AG08395 (cell line): ENCODE measurements at places on chromosomes 4 and X.

GRCh38 chrX:13520936-13521335 is 48.5 kb upstream of the EGFL6 start:
- peak; percentile 22 for DNase-seq

DNA sequence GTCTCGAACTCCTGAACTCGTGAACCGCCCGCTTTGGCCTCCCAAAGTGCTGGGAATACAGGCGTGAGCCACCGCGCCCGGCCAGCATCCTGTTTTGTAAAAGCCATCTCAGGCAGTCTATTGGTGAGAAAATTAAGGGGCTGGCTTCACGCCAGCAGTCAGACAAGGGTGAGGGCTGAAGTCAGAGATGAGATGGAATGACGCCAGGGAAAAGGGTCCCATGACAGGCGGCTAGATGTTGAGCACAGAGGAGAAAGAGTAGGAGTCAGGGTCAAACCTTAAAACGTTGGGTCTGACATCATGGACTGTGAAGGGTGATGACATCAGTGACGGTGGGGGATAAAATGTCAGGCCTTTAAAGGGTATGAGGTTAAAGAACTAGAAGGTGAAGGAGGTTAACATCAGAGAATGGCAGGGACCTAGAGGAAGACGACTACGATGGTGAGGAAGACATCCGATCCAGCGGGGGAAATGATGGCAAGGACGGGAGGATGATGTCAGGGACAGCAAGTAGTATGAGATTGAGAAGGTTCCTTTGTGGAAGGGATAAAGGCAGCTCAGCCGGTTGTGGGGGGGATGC is 504 bp upstream of the RBM3 start:
- DNase-seq: no peak

DNA sequence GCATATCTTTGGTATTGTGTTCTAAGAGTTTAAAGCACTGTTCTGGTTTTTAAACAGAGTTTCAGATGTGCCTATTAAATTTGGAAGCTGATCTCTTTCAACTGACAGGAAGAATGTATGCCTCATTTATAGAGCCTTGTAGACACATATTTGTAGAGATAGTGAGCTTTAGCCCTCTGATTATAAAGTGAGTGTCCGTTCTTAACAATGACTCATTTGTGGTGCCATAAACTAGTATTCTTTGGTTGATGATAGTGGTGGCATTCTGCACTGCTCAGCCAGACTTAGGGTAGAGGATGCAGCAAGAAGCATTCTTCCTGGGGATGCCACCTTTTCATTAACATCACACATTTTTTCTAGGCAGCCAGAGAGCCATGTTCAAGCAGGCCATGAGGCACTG is 121.7 kb downstream of the TLL1 start:
- no peak for DNase-seq

GRCh38 chr4:113697429-113697828 is 64.1 kb downstream of the CAMK2D start:
- DNase-seq: no peak

DNA sequence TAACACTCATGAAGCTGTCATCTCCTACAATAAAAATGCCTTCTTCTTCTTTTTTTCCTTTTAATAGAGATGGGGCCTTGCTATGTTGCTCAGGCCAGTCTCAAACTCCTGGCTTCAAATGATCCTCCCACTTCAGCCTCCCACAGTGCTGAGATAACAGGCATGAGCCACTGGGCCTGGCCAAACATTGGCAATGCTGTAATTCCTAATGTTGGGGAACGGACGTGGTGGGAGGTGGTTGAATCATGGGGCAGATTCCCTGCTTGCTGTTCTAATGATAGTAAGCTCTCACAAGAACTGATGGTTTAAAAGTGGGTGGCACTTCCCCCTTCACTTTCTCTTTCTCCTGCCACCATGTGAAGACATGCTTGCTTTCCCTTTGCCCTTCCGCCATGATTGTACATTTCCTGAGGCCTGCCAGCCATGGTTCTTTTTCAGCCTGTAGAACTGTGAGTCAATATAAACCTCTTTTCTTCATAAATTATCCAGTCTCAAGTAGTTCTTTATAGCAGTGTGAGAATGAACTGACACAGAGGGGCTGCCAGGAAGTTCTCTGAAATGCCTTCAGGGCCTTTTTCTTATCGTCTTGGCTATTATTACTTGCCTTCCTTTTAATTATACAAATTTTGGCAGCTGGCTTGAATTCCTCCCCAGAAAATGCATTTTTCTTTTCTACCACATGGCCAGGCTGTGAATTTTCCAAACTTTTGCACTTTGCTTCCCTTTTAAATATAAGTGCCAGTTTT is 93.0 kb downstream of the CENPC start:
- no peak for DNase-seq

DNA sequence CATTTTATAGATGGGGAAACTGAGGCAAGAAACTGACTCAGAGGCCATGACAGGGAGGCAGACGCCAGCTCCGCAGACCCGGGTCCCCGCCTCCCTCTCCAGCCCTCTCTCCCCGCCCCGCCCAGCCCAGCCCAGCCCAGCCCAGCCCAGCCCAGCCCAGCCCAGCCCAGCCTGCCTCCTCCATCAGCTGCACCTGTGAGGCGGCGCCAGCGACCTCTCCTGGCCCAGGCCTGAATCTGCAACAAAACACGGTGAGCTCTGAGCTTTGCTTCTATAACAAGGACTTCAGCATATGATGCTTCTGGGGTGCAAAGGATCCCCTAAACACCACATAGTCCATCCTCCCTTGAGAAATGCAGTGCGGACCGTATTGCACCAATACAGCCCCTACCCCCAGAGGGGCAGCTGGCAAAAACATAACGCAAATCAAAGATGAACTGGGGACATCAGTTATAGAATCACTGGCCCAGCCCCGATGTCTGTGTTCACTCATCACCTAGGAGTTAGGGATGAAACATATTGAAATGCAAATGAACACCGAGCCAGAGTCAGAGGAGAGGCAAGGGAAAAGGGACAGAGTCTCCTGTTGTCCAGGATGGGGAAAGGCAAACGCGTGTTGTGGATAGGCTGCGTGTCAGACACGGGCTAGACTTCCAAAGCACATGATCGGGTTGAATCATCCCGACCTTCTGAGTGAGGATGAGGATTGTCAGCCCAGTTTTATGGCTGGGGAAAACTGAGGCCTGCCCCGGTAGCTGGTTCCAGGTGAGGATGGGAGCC is 216.1 kb upstream of the PSAPL1 start:
- DNase-seq: no peak

DNA sequence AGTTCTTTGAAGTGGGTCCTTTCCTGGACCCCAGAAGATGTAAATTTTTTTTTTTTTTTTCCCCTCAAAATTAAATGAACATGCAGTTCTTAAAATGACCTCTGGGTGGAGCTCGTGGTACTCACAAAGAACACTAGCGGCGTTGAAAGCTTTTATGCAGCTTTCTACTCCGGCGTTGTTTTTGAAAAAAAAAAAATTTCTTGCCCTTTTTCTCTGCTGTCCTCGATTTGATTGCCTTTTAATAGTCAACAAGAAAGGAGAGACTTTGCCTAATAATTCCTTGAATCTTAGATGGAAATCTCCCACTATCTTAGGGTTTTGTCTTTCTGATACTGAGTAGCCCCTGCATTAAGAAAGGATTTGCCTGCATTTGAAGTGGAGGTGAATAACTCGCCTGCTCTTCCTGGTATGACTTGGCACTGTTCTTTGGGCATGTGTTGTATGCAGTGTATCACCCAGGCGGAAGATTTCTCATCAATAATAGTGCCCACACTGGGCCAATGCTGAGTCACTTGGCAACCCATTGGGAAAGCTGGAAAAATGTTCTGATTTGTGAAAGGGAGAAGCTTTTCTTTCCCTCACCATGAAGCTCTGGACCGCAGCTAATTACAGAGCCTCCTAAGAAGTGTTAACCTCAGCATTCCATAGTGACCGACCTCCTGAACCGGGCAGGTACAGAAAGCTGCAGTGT is 104.0 kb downstream of the PHEX start:
- DNase-seq: peak; percentile 56

DNA sequence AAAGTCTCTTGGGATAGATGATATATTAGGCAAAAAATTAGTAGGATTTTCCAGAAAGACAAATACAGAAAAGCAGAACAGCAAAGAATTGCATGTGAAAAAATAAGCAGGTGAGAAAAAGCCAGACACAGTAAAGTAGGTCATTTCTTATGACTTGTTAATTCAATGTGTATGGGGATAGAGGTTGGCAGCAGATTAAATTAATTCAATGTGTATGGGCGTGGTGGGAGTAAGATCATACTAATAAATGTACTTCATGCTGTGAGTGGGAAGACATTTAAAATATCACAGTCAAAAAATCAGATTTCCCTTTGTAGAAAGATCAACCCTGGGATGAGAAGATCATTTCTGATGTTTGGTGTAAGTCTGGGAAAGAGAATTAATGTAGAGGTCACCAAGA is 1146.4 kb upstream of the INTU start:
- no peak for DNase-seq

DNA sequence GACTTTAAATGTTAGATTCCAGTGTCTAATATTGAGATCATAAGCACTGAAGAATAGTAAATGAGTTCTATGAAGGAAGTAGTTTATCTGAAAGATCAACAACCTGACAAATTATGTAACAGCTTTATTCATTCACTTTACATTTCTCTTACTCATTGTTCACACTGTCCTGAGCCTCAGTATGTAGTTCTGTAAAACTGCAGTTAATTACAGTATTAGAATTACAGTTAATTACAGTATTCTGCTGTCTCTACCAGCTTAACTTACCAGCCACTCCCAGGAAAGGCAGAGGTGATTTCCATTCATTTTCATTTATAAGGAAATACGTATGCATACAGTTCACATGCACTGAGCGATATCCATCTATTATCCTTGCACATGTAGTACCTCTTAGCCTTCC is 32.7 kb downstream of the NFKB1 start:
- DNase-seq: no peak

DNA sequence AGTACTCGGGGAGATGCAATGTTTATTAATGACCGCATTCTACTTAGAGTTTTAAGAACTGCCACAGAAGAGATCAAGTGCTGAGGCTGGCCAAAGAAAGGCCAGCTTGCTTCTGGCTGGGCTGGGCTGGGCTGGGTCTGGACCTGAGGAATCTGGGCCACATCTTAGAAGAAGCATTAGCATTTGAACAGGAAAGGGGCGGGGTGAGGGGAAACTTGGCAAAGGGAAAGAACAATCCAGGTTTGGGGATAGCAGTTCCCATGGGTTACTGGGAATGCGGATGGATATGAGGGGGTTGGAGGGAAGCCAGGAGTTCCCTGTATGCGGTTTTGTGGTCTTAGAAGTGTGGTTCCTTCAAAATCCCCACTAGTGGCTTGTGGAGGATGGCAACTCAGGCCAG is 83.3 kb downstream of the CLDN34 start:
- DNase-seq: no peak

DNA sequence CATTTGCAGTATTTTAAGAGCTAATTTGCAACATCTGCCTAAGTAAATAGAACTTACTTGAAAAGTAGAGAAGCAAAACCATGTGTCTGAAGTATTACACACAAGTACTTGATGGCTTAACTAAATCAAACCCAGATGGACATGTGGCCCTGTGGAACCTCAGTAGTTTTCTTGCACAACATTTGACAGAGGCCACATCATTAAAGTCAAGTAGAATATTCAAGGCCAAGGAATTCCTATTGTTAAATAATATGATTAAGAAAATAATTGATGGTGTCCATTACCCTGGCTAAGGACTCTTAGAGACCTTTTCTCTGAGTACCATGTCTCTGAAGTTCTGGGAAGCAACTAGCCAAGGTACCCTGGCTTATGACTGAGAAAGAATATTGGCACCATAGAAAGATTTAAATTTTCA is 135.4 kb upstream of the OTUD4 start:
- DNase-seq: peak; percentile 48

DNA sequence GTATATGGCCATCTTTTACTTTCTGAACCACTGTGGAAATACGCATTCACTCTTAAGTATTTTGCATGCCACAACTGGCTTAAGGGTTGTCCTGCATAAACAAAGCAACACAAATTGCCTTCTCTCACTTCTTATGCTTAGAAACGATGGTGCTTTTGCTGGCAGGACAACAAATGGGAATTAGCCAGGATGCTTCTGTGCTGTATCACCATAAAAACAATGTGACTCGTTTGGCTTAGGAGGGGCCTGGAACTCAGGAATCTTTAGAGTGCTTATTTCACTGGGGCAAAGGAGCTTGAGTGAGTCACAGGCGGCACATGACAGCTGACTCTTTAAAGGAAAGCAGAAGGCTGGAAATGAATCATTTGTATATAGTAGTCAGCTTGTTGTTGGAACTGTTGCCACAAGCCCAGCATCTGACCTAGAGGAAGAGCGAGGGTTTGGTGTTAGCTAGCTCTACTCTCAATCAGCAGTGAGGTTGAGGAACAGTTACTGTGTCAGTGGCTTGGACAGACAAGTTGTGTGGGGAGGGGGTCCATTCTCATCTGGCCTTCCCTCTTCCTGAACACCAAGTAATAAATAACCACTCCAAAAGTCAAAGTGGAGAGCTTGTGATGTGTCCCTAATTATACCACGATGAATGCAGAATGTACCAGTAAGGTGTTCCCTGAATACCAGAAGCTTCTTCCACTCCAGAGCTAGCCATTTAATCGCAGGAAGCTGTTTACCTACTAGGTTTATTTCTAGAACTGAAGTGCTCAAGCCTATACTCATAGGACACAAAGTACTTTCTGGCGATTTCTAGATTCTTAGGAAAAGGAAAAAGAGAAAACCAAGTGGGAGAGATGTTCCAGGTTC is 293.1 kb downstream of the CAMK2D start:
- peak; percentile 91 for DNase-seq

- no peak for DNase-seq
Observed at GRCh38 chr4:91087743-91088142, 960.5 kb downstream of the CCSER1 start.

DNA sequence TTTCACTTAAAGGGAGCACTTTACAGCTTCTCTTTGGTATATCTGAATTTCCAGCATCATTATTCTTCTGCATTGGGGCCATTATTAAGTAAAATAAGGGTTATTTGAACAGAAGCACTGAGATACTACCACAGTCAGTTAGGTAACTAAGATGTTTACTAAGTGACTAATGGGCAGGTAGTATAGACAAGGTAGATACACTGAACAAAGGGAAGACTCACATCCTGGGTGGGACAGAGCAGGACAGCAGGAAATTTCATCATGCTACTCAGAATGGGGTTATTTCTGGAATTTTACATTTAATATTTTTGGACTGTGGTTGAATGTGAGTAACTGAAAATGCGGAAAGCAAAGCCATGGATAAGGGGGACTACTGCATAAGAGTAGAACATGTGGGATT is 316.0 kb downstream of the CCSER1 start:
- DNase-seq: no peak

DNA sequence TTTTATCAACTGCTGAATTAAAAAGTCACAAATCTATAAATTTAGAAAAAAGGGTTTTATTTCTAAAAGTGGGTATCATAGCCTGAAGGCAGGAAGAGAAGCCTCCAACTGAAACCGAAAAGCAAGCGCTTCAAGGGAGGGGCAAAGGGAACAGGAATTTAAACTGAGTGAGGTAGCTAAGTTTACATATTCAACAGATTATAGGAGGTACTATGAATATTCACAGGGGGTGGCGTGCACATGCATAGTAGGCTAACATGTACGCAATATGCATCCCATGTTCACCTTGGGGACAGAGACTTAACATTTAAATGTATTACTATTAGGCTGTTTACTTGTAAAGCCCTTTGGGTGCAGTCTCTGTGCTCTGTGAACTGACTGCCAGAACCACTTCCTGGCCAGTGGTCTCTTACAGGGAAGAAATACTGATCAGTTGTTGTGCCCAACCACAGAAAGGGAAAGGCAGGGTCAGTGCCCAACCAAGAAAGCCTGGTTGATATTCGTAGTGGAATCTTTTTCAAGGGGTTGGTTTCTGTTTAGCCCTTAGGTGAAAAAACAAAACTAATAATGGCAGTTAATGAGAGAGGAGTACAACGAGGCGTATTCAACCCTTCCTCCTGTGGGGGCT is 168.7 kb upstream of the GALNTL6 start:
- no peak for DNase-seq

- no peak for DNase-seq
Observed at GRCh38 chr4:168655182-168655581, 158.3 kb downstream of the PALLD start.
